ENCODE measurements at places on chromosomes 13 and 19.

GRCh38 chr13:99975626-99976025 lies 4.1 kb upstream of the ZIC5 start:
- no peak for DNase-seq

DNA sequence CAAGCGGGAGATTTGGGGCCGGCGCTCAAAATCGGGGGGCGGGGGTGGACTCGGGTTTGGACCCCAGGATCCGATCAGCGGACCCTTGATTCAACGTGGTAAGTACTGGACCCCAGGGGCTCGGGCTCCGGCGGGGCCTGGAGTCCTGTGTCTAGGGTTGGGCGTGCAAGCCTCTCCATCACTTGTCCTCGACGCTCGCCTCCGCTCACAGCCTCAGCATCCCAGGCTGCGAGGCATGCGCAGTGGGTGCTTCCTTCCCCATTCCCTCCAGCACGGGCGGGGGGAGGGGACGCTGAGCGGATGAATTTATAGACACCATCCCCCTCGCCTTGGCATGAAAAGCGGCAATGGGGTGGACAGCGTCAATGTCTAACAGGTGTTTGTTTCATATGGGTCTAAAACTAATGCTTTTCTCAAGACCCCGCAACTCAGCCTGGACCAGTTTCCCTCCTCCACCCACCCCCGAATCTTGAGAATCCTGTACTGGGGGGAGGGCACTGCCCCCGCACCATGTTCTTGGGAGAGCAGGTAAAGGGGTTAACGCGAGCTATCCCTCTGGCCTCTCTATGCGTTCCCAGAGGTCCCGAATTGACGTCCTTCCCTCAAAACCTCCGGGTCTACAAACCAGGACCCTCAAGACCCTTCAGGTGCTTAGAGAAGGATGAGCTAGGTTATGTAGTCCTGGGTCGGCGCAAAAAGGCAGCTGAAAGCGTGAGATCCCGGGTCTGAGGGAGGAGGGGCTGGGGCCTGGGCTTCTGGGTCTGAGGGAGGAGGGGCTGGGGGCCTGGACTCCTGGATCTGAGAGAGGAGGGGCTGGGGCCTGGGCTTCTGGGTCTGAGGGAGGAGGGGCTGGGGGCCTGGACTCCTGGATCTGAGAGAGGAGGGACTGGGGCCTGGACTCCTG lies 579 bp downstream of the CPT1C start:
- DNase-seq, result peak; percentile 66

- DNase-seq, result no peak
Measured at GRCh38 chr13:49874430-49874829, 61.7 kb downstream of the SPRYD7 start.

- DNase-seq, result peak; percentile 17
Measured at GRCh38 chr19:46533078-46533620, 37.5 kb upstream of the PNMA8B start.

GRCh38 chr19:4904481-4904880 lies 1.8 kb upstream of the ARRDC5 start:
- no peak for DNase-seq

GRCh38 chr13:71149046-71149445 lies 718.0 kb downstream of the DACH1 start:
- no peak for DNase-seq

DNA sequence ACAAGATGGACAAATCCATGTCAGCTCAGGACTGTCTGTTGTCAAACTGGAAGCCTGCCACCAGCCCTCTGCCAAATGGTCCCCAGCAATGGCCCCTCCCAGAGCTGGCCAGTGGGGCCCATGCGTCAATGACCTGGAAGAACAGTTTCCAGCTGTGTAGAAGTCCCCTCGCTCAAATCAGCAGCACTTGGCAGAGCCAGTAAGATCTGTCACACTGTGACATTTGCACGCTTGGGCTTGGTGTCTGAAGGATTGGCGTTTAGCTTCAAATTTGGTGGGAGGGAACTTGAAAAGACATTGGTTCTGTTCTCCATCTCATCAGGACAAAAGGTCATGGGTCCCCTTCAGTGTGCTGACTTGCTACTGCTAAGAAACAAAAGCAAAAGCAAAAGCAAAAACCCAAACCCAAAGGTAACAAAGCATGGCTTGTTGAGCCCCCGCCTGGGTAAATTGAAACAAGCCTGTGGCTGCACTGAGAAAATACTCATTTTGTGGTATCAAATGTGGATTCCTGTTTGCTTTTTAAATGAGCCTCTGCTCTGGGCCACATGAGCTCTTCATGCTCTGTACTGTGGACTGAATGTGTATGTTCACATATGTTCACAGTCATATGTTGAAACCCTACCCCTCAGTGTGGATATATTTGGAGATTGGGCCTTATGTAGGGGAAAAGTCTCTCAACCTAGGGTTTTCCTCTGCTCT lies 253.6 kb upstream of the MAB21L1 start:
- no peak for DNase-seq

GRCh38 chr13:79799059-79799867 lies 318.3 kb downstream of the NDFIP2 start:
- DNase-seq, result no peak

- no peak for DNase-seq
Measured at GRCh38 chr13:71320452-71320851, 546.6 kb downstream of the DACH1 start.

DNA sequence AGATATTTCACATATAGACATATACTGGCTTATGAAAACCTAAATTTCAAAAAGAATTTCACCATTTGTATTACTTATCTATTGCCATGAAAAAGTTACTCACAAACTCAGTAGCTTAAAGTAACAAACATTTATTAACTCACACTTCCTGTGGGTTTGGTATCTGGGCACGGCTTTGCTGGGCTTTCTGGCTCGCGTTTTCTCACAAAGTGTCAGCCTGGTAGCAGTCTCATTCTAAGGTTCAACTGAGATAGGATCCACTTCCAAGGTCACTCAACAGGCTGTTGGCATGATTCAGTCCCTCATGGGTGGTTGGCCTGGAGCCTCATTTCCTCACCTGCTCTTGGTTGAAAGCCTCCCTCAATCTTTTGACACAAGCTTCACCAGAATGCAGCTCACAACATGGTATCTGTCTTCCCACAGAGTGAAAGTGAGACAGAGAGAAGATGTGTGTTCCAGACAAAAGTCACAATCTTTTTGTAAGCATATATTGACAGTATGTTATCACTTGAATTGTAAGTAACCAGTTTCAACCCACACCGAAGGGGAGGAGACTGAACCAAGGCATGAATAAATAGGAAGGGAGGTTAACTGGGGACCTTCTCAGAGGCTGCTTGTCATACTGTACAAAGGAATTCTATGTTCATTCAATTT lies 1065.8 kb upstream of the SPRY2 start:
- DNase-seq, result no peak

- no peak for DNase-seq
Measured at GRCh38 chr13:103795892-103796478, 729.8 kb upstream of the SLC10A2 start.

DNA sequence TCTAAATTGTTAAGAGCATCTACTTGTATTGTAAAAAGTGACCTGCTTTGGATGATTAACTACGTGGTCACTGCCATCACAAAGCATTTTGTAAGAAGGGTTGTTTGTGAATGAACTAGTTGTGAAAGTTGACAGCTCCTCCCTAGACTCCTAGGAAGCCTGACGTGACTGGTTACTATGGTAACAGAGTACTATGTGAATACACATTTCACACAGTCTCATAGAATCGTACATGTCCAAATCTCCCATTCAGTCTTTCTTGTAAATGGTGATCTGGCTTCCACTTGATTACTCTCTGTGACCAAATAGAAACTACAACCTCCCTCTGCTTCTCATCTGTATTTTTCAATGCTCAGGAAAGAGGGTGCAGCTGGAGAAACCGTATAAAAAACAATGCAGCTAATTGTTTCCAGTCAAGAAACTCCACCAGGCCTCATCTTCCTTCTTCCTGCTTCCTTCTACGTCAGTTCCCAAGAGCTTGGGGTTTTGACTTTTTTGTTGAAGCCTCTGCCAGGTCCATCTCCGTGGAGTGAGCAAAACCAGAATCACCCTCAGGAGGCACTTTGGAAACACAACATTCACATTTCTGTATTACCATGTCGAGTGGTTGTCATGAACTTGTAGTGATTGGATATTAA lies 83.4 kb downstream of the GPC6 start:
- no peak for DNase-seq

DNA sequence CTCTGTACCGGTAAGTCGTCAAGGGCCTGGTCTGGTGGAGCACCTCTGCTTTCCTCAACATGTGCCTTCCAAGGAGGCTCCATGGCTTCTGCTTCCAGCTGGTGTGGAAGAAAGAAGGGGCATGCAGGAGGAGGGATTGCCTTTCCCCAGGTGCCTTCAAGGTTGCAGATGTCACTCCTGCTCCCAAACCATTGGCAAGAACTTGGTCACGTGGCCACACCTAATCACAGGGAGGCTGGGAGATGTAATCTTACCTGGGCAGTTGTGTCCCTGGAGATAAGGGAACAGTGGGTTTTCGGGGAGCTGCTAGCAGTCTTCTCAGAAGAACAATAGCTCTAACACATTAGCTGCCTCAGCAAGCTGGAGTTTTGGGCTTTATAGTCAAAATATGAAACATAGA lies 9.7 kb upstream of the GPR18 start:
- no peak for DNase-seq

GRCh38 chr13:45827318-45827717 lies 24.2 kb downstream of the SIAH3 start:
- DNase-seq, result no peak

GRCh38 chr13:35988648-35989081 lies 142.5 kb downstream of the DCLK1 start:
- DNase-seq, result no peak

GRCh38 chr13:44440046-44440608 lies 66.5 kb downstream of the SERP2 start:
- no peak for DNase-seq

GRCh38 chr13:80338781-80339562 lies 2.0 kb downstream of the SPRY2 start:
- DNase-seq, result peak; percentile 35

DNA sequence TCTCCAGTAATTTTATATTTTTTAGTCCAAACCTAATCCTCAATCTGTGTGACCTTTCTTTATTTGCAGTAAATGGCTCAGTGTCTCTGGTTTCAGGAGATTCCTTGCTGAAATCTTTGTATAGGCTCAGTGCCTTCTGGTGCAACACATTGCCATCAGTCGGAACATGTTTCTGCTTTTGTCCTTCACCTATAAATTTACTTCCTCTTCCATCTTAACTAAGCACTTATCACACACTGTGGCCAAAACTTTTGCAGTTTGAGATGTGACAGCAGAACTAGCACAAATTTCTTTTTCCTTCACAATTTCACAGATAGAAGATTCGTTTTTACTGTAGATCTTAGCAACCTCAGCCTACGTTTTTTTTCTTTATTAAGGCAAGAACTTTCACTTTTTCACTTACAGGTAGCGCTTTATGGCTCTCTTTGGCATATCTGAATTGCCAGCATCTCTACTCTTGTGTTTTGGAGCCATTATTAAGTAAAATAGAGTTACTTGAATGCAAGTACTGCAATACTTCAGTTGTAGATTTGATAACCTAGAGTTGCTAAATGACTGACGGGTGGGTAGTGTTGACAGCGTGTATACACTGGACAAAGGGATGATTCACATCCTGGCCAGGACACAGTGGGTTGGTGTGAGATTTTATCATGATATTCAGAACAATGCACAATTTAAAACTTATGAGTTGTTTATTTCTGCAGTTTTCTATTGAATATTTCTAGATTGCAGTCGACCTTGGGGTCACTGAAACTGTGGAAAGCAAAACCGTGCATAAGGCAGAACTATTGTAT lies 44.3 kb downstream of the NDFIP2 start:
- no peak for DNase-seq

- DNase-seq, result no peak
Measured at GRCh38 chr13:87889254-87889653, 218.1 kb downstream of the SLITRK5 start.

- DNase-seq, result no peak
Measured at GRCh38 chr19:6997679-6998445, 23.4 kb downstream of the MBD3L2B start.

DNA sequence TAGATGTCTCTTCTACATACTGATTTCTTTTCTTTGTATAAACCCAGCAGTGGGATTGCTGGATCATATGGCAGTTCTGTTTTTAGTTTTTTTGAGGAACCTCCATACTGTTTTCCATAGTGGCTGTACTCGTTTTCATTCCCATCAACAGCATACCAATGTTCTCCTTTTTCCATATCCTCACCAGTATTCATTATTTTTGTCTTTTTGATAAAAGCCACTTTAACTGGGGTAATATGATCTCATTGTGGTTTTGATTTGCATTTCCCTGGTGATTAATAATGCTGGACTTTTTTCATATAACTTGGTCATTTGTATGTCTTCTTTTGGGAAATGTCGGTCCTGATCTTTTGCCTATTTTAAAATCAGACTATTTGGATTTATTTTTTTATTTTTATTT lies 108.5 kb downstream of the PAN3 start:
- no peak for DNase-seq

DNA sequence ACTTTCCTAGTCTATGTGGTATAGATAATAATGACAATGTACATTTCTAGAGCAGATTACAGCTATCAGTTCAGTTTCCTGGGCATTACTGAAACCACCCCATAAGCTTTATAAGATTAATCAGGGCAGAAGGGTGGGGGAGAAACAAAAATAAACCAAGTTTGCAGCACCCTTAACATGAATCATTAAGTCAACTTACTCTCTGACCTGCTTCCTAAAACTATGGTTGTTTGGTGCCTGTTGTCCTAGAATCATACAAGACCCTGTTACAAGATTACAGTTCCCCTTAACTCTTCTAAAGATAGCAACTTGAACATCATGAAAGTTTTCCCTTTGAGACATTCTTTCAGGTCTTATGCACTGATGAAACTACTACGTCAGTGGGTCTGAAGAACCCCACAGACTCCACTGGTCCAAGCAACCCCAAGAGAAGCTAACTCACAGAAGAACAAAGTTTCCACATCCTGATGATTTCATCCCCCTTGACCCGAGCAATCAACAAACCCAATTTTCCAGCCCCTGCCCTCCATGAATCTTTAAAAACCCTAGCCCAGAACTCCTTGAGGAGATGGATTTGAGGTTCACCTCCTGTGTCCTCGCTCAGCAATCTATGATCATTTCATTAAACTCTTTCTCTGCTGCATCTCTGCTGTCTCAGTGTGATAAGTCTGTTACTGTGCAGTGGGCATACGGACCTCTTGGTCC lies 336.5 kb downstream of the FOXO1 start:
- no peak for DNase-seq

GRCh38 chr13:37446503-37446902 lies 152.1 kb downstream of the POSTN start:
- DNase-seq, result no peak

DNA sequence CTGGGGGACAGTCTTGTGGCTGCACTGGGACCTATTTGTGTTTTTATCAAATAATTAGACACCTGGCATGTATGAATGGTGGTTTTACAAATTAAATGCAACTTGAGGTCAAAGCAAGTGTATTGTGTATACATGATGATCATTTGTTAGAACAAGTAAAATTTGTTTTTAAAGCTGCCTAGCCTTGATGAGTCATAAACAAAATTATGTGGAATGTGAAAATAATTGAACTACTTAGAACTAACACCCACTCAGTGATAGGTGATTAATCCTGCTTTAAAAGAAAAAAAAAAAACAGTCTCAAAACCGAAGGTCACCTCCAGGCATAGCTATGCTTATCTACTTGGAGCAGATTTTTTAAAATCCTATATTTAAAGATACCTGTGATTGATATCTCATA lies 770.3 kb upstream of the SLITRK5 start:
- no peak for DNase-seq

Measured in stimulated activated CD8-positive, alpha-beta memory T cell treated with anti-CD3 and anti-CD28 coated beads, Interleukin-4, amount 100 ng/mL, for 48 hours (primary cell).